ENCODE measurements at places on chromosomes 1 and 21. TPM values are rescaled to one million over a fixed set of nuclear protein-coding genes. Genes with fewer than 3 reads are reported as not detected.

The GJA9 gene
- not detected for total RNA-seq

The CSDE1 gene
- 562 TPM for total RNA-seq

The TCHH gene
- 0.86 TPM for total RNA-seq

The SYPL2 gene
- total RNA-seq: 0.77 TPM

The DAB1 gene
- total RNA-seq: 0.91 TPM

The MTARC2 gene
- 3.1 TPM for total RNA-seq

The PTGFR gene
- 0.36 TPM for total RNA-seq

The MPZL1 gene
- total RNA-seq: 229 TPM

The TARS2 gene
- total RNA-seq: 15.5 TPM

The PIK3R3 gene
- 55.5 TPM for total RNA-seq

The CFAP45 gene
- total RNA-seq: 3.2 TPM

The CGN gene
- 8.8 TPM for total RNA-seq

The FAM72A gene
- 8.8 TPM for total RNA-seq

The PTPN14 gene
- total RNA-seq: 154 TPM

The OR6K6 gene
- total RNA-seq: not detected

DNA sequence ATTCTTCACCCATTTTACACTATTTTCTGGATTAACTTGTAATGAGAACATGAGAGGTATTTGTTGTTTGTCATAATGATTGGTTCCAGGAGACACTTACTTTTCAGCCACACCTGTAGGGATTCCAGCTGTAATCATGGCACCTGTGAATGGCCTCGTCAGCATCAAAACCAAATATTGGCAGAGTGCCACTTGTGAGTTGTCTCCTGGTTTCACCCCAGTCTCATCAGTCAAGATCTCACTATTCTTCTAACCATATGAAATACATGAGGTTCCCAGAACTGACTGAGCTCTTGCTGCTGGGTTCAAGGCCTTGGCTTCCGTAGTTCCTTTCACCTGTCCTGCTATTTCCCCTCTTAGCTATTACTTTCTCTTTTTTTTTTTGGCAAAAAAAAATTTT lies 246.6 kb upstream of the ADGRL2 start:
- no peak for DNase-seq

- DNase-seq: no peak
Observed at GRCh38 chr1:202067188-202067974, 55.3 kb upstream of the GPR37L1 start.

- no peak for DNase-seq
Observed at GRCh38 chr1:29083317-29084195, 40.1 kb downstream of the TMEM200B start.

GRCh38 chr1:206782448-206782847 lies 10.2 kb upstream of the IL10 start:
- DNase-seq: no peak

GRCh38 chr21:40472013-40472412 lies 374.9 kb downstream of the DSCAM start:
- peak; percentile 28 for DNase-seq

DNA sequence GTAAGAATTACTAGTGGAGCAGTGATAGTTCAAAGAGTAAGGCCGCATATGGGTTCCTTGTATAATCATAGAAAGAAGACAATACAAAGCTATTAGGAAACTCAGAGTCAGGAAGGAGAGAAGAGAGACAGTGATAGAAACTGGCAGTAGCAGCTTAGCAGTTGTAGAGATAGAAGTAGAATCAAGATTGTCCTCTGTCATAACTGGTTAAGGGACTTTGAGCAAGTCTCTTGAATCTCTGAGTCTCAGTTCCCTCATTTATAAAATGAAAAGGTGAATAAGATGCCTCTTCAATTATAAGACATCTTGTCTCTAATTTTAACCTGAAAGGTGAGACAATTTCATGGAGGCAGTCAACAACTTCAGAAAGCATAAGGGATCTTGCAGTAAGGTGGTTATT lies 6.5 kb upstream of the RALGPS2 start:
- no peak for DNase-seq

DNA sequence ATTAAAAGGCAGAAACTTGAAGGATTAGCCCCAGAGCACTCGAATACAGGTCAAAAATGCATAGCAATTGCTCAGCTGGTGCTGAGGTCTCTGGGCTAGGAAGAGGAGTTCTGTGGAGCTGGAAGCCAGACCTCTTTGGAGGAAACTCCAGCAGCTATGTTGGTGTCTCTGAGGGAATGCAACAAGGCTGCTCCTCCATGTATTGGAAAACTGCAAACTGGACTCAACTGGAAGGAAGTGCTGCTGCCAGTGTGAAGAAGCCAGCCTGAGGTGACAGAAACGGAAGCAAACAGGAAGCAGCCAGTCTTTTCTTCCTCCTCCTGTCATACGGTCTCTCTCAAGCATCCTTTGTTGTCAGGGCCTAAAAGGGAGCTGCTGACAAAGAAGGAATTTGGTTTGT lies 233.4 kb upstream of the FGGY start:
- DNase-seq: no peak

DNA sequence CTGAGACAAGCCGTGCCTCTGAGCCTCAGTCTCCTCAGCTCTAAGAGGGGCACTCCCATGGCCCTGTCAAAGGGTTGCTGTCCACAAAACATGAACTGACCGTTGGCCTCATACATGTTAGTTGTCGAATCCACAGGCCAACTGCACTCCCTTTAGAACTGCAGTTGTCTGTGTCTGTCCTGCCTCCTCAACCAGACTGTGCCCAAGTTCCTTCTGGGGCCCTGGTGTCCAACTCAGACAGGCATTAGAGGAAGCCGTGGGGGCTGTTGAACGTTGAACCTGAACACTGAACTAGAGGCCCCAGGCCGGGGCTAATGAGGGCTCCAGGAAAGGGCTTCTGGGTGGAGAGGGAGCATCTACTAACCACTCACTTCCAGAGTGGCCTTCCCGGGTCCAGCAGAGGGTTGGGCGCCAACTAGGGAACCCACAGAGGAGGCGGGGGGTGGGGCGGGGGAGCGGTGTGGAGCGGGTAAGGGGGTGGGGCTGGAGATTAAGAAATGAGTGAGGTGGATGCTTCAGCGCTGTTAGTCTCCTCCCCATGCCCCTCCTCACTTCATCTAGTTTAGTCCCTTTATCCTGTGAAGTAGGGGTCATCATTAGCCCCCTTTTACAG lies at the start of gene RAB42:
RAB42 (plus strand) TSS at position 558 of the 613 bp plus-strand sequence. CDS start 247 bp downstream, outside the sequence.
- no peak for DNase-seq

GRCh38 chr1:9004700-9005394 lies 21.4 kb downstream of the SLC2A7 start:
- DNase-seq: peak; percentile 71

GRCh38 chr1:21329209-21329844 lies 39.1 kb upstream of the ECE1 start:
- DNase-seq: no peak

DNA sequence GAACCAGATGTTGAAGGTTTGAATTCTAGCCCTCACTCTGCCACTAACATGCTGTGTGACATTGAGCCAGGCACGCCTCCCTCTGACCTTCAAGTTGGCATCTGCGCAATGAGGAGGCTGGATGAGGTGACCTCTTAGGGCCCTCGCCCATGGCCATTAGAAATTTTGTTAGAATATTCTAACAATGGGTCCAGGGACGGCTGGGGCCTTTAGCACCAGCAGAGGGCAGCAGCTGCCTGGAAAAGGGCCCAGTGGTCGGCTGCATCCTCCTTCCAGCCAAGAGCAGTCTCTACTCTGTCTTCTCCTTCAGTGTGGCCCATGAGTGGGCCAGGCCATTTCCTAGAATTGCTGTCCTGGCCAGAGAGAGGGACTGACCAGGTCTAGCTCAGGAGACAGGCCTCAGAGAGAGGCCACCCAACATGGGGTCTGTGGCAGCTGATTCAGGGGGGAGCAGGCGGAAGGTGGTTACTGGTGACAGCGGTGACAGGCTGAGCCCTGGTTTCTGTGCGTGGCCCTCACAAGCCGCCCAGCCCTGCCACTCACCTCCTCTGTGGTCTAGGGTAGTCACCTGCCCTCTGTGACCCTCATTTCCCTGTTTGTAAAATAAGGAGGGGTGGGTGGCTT lies 101.3 kb upstream of the ACTL8 start:
- no peak for DNase-seq

GRCh38 chr1:71080230-71080738 lies 551 bp downstream of the ZRANB2 start:
- DNase-seq: no peak

GRCh38 chr1:37616330-37616729 lies 18.4 kb downstream of the RSPO1 start:
- no peak for DNase-seq

- DNase-seq: no peak
Observed at GRCh38 chr1:6342056-6342455, 51.5 kb downstream of the ACOT7 start.

Data from astrocyte (in vitro differentiated cells and primary cell).